CD14-positive monocyte (primary cell): ENCODE measurements at places on chromosomes 1 and 21.
A peak's percentile ranks its signal among the peaks of the same experiment; 100 is the strongest.

- peak within 1 kb of the TSS; percentile 88 for H3K27ac ChIP-seq
- peaks cover 14% of the 10 kb centered on the region for H3K36me3 ChIP-seq
- H3K4me1 ChIP-seq = peaks cover 28% of the 10 kb centered on the region
- DNase-seq = peak; percentile 99
These were observed at the start of gene TOMM20 for GRCh38 chr1:235128456-235129328. Gene TOMM20, minus strand, starts transcription at chr1:235128837. Its CDS starts 122 bp downstream, at chr1:235128715.

GRCh38 chr1:192238421-192238820, 78.4 kb upstream of the RGS21 start:
- H3K4me1 ChIP-seq = no peaks in the 10 kb centered on the region
- no peak overlapping the region for H3K4me3 ChIP-seq
- no peaks in the 10 kb centered on the region for H3K27me3 ChIP-seq
- H3K36me3 ChIP-seq = no peaks in the 10 kb centered on the region
- no peak overlapping the region for H3K27ac ChIP-seq

GRCh38 chr1:40247655-40248054, at the start of gene TMCO2:
Gene TMCO2, plus strand, starts transcription at chr1:40247937. Its CDS starts 57 bp downstream, at chr1:40247994.
- no peaks in the 10 kb centered on the region for H3K36me3 ChIP-seq
- no peaks in the 10 kb centered on the region for H3K27me3 ChIP-seq
- H3K4me1 ChIP-seq = peaks cover 6% of the 10 kb centered on the region

DNA sequence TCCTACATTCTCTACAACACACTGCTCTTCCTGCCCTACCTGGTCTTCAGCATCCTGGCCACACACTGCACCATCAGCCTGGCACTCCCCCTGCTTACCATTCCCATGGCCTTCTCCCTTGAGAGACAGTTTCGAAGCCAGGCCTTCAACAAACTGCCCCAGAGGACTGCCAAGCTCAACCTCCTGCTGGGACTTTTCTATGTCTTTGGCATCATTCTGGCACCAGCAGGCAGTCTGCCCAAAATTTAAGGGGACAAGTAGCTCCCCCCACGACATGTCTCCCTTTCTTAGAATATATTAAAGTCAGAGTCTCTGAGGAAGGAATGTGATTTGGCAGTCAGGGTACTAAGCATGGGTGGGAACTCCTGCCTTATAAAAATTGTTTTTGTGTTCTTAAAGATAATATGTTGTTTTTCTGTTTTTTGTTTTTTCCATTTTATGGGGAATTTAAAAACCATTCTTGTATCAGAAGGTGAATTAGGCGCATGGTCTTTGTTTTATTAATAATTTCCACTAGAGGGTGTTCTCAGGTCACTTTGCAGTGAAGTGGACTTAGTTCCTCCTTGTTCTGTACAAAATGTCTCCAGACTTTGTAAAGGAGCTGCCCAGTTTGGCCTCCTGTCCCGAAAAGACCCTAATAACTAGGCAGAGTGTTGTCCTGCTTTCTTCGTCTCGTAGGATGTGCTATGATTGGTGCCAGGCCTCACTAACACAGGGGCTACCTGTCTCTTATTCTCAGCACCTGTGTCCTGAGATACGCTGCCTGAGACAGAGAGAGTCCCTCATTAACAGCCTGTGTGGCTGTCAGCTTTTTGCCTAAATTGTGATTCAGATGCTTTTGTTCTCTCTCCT, 13.1 kb downstream of the UBIAD1 start:
- H3K27me3 ChIP-seq = no peaks in the 10 kb centered on the region
- DNase-seq = no peak
- H3K36me3 ChIP-seq = peaks cover 68% of the 10 kb centered on the region
- no peak overlapping the region for H3K4me3 ChIP-seq
